ENCODE measurements at places on chromosomes 3 and 15.

GRCh38 chr3:172321035-172321434, 127.2 kb downstream of the GHSR start:
- DNase-seq = no peak

DNA sequence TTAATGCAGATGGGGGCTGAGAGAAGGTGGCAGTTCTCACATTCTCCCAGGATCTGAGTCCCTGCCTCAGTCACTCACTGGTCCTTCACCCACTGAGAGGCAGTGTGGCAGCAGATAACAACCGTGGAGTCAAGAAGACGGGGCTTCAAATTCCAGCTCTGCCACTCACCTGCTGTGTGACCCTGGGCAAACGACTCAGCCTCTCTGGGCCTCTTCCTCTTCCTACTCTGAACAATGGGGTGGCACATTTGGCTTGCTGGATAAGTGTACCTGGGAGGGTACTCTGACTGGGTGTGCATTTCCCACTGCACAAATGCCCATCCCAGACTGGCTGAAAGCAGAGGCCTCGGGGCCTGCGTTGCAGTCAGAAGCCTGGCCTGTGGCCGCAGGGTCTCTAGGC, 10.0 kb upstream of the IQSEC1 start:
- DNase-seq = no peak

DNA sequence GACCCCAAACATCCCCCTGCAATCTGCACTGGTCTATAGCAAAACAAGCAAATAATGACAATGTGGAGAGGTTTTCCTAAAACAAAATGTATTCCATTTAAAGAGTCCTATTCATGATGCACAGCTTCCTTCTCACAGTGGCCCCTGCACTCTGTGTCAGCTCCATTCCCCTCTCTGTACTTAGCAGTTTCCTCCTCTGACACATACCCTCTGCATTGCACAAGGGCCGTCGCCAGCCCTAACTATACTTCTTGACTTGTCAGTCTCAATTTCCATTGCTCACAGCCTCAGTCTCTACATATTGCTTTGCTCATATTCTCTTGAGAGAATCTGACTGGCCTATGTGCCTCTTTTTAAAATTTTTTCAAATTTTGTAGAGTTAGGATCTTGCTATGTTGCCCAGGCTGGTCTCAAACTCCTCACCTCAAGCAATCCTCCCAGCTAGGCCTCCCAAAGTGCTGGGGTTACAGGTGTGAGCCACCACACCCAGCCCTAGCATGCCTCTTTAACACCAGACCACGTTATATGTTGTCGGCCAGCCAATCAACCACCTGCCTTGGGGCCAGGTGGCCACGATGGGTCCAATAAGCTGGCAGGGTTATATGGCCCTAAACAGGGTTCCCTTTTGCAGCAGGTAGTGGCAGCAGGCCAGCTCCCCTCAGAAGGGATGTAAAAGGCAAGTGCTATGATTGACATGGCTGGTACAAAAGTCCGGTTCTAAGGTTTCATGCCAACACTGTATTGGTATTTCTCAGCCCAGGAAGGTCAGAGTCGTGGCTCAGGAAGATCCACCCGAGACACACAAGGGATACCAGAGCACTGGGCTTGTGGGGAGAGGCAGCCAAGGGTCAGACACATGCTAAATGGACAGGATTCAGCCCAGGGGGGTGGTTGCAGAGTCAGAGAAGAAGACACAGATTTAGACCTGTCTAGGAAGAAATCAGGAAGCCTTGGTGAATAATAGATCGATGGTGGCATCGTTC, 59.0 kb upstream of the SMAD3 start:
- DNase-seq = no peak

DNA sequence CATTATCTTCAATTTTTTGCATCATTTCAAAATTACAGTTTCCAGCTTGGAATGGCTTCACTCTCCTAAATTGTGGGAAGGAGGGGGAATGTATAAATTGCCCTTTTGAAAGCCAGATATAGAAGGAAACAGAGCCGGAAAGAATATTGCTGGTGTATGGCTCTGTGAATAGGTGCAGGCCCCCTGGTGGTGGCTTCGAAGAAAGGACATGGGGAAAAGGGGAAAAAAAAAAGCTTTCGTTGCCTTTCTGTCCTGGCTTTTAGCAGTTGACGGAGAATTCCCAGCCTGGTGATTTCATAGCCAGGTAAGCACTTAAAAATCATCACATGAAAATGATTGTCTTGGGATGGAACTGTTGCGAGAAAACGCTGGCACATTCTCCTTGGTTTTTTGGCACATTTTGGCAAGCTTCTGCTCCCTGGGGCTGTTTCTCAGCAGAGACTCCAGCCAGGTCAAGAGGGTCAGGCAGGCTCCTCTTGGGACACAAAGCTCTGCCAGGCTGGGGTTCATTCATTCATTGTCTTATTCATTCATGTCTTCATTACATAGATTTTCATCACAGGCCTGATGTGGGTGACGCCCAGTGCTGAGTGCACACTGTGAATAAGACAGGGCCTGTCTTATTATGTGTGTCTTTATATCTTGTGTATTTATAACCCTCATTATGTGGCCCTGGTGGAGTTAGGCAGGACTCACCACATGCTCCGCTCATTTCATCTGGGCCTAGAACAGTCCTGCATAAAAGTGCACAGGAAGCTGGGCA, 300.0 kb upstream of the TPM1 start:
- peak; percentile 50 for DNase-seq

GRCh38 chr3:127970966-127971592, 56.0 kb downstream of the KBTBD12 start:
- no peak for DNase-seq

DNA sequence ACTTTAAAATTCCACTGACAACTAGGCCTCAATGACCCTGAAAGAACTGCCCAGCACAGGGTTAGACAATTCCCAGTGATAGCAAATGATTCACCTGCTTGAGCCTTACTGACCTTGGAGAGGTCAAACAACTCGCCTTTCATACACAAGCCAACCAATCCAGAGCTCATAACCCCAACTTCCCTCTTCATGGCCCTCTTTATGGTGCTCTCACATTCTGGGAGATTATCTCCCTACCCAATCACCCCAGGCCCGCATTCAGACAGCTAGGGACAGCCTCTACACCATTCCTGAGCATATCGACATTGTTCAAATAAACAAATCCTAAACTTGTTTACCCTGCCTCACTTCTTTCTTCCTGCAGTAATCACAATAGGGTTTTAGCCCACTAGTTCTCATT, 32.2 kb upstream of the COLQ start:
- no peak for DNase-seq

DNA sequence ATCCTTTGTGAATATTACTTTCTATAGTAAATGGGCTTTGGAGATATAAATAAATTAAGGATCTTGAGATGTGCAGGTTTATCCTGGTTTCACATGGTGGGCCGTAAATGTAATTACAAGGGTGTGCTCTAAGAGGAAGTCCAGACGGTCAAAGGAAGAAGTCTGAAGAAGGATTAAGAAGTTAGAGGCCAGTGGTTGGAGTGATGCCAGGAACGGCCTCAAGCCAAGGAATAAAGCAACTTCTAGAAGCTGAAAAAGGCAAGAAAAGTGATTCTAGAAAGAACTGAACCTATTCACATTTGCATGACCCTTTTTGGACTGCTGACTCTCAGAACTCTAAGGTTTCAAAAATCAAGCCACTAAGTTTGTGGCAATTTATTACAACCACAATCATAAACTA, 981.3 kb upstream of the ALCAM start:
- no peak for DNase-seq

DNA sequence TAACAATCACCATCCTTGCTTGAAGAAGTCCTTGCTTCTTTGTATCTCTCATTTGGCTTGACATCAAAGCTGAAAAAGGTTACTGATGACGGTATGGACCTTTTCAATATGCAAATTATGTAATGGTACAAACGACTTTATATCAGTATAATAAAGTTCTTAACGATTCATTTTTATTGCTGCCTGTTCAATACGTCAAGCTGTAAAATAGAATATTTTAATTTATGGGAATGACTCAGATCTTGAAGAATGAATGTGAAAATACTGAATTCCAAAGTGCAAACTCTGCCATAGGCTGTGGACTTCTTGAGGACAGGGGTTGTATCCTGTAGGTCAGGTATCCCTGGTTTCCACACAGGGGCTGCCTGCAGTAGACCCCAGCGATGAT, 156.2 kb downstream of the PLCL2 start:
- no peak for DNase-seq

DNA sequence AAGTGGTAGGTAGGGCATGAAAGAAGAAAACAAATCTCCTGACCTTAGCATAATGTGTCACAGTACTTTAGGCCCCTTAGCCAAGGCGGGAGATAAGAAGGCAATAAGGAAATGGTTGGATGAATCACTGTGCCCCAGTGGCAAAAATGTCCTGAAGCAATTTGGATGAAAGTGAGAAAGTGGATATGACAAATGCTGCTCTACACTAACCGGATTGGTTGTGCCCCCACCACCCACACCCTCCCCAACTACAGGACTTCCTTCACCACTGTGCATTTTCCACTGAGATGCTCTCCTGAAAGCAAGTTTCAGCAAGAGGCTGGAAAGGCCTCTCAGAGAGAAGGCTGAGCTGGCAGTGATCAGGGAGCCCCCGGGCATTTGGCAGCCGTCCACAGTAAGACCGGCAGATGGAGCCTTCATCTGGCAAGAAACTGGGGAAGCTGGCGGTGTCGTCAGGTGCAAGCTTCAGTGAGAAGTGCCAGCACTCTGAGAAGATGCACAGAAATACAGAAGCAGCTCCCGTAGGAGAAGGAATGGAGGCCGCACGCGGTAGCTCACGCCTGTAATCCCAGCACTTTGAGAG, 63.8 kb downstream of the ATP1B3 start:
- no peak for DNase-seq

- DNase-seq = no peak
Measured at GRCh38 chr3:138946663-138947494, at the start of the genes FOXL2 and FOXL2NB. Gene FOXL2 (minus strand): TSS chr3:138947137. CDS start chr3:138946722, 415 bp downstream. Gene FOXL2NB (plus strand): TSS chr3:138947217. CDS start chr3:138947365, 148 bp downstream.

DNA sequence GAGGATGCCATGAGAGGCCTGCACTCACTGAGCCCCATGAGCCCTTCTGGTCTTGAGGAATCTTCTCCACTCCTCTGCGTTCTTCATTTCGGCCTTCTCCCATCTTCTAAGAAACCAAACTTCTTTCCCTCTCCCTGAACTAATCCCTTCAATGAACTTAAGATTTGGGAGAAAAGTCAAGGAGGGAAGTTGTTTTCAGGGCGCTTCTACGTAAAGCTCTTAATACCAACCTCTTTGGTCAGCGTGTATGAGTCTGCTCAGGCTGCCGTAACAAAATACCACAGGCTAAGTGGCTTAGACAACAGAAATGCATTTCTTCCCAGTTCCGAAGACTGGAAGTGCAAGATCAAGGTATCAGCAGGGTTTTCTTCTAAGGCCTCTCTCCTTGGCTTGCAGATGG, 13.8 kb upstream of the PSMD6 start:
- DNase-seq = no peak

DNA sequence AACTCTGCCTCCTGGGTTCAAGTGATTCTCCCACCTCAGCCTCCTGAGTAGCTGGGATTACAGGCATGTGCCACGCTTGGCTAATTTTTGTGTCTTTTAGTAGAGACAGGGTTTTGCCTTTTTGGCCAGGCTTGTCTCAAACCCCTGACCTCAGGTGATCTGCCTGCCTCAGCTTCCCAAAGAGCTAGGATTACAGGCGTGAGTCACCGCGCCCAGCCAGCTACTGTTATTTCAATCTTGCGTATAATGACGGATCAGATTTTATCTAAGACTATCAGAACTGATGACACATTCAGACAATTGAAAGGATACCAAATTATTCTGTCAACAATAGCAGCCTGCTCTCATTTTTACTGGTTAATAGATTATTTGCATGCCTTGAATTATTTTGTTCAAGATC, 612.2 kb downstream of the ZIC1 start:
- DNase-seq = no peak

- no peak for DNase-seq
Measured at GRCh38 chr15:45666119-45666875, 31.5 kb downstream of the SQOR start.

GRCh38 chr15:52227456-52227855, 36.3 kb upstream of the GNB5 start:
- DNase-seq = peak; percentile 19

DNA sequence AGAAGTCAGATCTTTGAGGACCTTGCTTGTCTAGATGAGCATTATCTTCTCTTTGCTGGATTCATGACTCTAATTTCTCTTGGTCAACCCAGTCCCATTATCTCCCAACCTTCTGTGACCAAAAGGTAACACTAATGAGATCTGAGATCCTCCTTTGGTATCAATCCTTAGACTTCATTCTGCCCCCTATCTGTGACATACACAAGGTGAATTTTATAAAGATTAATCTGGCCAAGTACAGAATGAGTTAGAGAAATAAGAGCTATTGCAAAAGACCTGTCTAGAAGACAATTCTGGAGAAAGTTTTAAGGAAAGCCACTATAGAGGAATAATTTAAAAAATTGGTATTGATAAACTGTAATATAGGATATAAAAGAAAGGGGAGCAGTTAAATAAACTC, 113.8 kb upstream of the KCNMB2 start:
- no peak for DNase-seq

DNA sequence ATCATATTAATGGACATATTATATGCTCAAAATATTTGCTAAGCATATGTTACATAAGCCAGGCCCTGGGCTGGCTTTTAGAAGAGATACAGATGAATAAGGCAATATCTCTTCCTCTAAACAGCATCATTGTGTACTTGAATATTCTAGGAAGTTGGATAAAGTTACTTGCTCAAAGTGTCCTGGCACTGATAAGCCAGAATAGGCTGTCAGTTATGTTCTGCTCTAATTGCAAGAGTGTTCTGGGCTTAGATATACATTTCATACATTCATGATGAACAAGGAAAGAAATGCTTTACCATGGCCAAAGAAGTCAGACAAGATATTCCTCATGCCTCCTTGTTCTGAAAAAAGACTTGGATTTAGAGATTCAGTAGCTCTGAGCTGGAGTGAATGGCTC, 40.7 kb downstream of the KBTBD12 start:
- DNase-seq = no peak

DNA sequence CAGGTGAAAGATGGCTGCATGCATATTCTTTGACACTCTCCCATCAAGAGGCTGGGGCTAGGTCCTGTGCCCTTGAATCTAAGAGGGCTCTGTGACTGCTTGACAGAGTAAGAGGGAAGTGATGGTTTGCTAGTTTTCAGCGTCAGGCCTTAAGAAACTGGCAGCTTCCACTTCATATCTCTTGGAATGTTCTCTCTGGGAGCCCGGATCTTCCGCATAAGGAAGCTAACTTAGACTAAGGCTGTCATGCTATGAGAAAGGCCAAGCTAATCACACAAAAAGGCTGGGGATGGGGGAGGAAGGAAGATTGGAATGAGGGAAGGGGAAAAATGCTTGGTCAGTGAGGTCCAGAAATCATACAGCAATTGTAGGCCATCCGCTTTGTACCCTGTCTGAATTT, 50.0 kb downstream of the MB21D2 start:
- DNase-seq = no peak

GRCh38 chr3:49723296-49723627, 489 bp downstream of the GMPPB start:
- DNase-seq = no peak

- DNase-seq = no peak
Measured at GRCh38 chr3:127744253-127744815, 71.6 kb downstream of the ABTB1 start.

Data from thoracic aorta (tissue), 2 donors.